ENCODE measurements at places on chromosomes 11 and 22.

DNA sequence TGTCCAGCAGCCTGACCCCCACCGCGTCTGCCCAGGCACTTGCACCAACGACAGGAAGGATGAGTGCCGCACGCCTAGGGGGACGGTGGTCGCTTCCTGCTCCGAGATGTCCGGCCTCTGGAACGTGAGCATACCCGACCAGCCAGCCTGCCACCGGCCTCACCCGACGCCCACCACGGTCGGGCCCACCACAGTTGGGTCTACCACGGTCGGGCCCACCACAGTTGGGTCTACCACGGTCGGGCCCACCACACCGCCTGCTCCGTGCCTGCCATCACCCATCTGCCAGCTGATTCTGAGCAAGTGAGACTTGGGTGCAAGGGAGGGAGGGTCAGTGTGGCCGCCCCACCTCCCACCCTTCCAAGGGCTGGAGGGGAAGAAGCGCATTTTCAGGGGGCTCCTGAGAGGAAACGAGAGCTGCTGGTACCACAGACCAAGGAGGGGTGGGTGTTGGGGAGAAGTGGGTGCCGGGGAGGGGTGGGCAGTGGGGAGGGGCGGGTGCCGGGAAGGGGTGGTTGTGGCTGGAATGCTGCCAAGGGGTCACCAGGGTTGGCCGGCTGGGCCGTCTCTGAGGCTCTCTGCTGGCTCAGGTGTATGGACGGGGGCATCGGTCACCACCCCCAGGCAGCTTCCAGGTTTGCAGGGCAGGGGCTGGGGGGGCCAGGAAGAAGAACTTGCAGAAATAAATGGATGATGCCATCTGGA, 27.7 kb upstream of the MUC5B start:
- no peak for DNase-seq

- DNase-seq, result no peak
These were observed 475 bp downstream of the MAPK12 start for GRCh38 chr22:50260801-50261614.

- DNase-seq, result no peak
These were observed 41.0 kb upstream of the XKR3 start for GRCh38 chr22:16866167-16866566.

DNA sequence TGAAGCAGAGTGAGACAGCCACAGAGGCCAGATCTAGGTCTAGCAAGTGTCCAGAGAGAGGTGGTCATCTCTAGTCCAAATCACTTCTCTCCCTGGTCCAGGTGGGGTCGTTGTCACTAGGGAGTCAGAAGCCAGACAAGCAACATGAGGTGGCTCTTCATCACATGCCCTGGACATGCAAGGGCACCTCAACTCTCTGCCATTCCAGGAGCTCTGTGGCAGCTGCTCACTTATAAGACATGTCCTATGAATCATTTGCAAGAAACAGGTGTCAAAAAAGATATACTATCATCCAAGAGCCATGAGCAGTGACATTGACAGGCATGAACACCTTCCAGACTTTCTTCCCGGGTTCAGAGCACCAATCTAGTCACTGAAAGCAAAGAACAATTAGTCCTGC, 130.8 kb downstream of the GALNT18 start:
- DNase-seq, result no peak

- no peak for DNase-seq
These were observed 736.7 kb upstream of the ANO5 start for GRCh38 chr11:21456186-21456585.

GRCh38 chr11:20457934-20458680, 70.6 kb downstream of the PRMT3 start:
- no peak for DNase-seq

DNA sequence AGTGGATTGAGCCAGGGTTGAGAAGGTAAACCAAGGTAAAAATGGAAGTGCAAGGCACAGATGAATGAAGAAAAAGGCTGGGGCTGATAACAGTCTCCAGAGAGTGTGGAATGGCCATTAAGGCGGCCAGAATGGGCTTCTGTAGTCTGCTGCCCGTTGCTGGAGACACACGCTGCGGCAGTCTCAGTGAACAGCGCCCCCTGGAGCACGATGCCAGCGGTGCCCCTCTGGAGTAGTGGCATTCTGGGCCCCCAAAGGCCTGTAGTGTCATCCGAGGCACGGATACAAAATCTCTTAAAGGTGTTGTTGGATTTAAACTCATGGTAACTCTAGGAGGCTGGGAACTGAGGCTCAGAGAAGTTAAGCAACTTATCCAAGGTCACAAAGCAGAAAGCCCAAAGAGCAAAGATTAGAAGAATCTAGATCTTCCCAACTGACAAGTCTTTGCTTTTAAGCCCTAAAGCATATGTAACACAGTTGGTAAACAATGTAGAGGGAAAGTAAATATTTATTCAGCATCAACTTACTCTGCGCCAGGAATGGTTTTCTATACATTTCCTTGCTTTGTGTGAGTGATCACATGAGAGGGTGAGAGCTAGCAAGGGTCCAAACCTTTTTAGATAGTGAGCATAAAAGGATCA, 18.2 kb downstream of the KCNJ1 start:
- DNase-seq, result no peak

- DNase-seq, result no peak
These were observed 14.9 kb downstream of the TMEM121B start for GRCh38 chr22:17106161-17106784.

GRCh38 chr11:128711136-128711535, 17.3 kb downstream of the FLI1 start:
- DNase-seq, result no peak

DNA sequence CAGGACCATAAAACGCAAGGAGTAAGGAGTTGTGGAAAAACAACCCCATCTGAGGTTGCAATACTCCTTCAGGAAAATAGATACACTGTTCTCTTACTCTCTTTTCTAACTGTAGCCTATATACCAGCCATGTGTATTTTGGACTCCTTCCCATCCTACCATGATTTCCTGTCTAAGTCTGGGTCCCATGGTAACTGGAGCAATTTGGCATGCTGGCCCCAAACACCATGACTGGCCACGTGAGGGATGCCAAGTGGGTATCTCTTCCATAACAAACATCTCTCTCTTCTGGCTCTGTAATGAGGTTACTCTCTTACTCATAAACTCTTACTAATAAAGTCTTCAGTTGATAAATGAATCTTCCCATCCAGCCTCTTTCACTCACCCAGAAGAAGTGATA, 26.5 kb downstream of the ABTB2 start:
- no peak for DNase-seq

- no peak for DNase-seq
These were observed 114.5 kb downstream of the FEZ1 start for GRCh38 chr11:125381499-125382044.

DNA sequence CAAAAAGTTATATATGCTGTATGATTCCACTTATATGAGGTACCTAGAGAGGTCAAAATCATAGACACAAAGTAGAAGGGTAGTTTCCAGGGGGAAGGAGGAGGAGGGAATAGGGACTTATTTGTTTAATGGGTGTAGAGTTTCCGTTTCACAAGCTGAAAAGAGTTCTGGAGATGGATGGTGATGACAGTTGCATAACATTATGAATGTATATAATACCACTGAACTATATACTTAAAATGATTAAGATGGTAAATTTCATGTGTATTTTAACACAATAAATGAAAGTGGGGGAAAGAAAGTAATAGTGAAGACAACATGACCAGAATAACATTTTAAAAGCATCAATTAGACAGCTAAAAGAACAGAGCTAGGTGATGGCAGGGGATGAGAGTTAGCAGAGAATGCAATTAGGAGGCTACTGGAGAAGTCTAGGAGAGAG, 51.2 kb downstream of the MRTFA start:
- DNase-seq, result no peak

- no peak for DNase-seq
These were observed 11.2 kb upstream of the MUC6 start for GRCh38 chr11:1047595-1048156.

DNA sequence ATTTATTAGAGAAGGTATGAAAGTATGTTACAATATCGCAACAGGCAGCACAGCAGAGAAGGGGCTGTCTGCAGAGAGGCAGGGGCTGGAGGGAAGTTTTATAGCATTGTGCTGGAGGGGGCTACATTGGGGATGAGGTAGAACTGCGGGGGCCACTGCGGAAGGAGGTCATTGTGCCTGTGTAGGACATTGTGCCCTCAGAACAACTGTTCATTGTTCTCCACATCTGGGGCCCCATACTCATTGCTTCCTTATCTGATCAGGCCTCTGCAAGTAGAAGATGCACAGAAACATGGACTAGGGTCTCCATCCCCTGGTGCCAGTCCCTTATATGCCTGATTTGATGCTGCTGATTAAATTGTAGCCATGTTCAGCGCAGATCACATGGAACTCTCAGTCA, 12.1 kb downstream of the NADSYN1 start:
- DNase-seq, result no peak

DNA sequence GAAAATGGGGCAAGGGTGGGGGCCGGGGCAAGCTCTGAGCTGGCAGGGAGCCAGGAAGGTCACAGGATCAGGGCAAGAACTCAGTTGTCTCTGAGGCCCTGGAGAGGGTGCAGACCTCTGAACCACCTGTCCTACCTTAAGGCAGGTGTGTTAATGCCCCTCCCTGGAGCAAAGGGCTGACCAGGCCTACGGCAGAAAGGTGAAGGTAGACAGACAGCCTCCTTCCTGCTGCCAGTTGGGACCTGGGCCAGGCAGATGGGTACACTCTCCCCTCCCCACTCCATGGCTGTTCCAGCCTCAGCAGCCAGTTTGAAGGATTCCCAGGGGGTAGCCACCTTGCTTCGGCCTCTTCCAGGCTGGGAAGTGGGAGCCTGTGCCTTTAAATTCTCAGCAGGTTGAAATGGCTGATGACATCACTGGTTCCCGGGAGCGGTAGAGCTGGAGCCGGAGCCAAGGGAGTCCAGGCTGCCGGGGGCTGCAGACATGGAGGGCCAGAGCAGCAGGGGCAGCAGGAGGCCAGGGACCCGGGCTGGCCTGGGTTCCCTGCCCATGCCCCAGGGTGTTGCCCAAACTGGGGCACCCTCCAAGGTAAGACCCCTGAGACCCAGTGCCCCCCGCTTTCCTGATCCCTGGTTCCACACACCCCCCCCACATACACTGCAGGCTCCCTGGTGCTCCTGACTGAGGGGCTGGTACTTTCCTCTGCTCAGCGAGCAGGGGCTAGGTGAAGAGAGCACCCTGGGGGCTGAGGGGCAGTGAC, at the start of gene INPP5J:
TSS of gene INPP5J (plus strand) at position 435 of the 760 bp plus-strand sequence. CDS start at position 484, 49 bp downstream.
- DNase-seq, result no peak

GRCh38 chr11:72030472-72031045, 31.9 kb downstream of the IL18BP start:
- DNase-seq, result no peak

DNA sequence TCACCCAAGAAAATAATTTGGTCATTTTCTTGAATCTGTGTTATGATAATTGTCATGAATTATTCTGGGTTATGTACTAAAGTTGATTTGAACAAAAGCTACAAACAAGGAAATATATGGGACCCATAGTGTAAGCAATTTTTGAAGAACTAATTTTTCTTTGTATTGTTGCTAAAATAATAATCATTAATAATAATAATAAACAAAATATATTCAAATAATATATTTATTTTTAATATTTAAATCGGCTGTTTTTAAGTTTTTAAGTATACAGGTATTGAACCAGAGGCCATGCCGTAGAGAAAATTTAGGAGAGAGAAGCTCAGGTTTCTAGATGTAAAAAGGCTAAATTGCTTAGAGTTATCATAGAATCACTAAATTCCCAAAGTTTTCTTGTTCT, 747.3 kb downstream of the LUZP2 start:
- DNase-seq, result no peak

DNA sequence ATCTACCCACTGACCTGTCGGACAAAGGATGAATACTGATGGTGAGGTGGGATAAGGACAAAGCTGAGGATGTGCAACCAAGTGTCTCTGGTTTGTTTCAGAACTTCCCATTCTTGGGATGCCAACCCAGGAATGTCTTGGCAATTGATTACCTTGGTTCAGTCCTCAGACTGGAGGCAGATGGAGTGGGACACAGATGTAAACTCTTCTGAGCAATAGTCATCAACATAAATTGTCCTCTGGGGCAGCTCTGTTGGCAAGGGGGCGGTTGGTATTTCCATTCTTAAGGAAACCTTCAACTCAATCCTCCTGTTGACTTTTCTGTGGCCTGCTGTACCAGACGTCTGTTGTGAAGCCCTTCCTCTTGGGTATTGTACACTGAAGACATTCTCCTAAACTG, 6.8 kb downstream of the ABTB2 start:
- no peak for DNase-seq

GRCh38 chr11:121153472-121153871, 52.4 kb downstream of the TECTA start:
- DNase-seq, result no peak

- no peak for DNase-seq
These were observed 9.7 kb upstream of the IL10RA start for GRCh38 chr11:117976445-117976844.

DNA sequence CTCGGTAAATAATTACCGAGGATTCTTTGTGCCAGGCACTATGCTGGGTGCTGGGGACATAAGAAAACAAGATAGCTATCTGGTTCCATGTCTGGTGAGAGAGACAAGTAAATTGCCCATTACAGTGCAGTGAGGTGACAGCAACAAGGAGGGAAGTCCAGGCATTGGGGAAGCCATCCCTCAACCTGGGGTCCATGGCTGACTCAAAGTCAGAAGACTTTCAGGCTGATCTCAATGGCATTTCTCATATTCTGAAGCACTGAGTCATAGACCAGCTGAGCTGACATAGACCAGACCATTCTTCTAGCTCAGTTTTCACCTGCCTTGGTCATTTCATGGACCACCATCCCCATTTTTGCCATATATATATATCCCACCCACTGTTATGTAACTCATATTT, 158.8 kb downstream of the TTC17 start:
- DNase-seq, result no peak

DNA sequence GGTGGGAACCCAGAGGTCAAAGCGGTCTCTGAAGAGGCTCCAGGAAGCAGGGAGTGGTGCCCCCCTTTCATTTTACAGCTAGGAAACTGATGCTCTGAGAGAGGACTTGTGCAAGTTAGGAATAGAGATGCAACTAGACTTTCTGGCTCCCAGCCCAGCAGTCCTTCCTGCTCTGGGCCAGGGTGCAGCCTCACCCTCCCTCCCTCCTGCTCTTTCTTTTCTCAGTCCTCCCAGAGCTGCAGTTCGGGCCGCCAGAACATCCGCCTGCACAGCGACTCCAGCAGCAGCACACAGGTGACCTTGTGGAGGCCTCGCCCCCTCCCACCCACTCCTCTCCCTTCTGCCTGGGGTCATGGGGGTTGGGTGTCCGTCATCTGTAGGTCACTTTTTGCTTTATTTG, 51.5 kb downstream of the LHFPL7 start:
- no peak for DNase-seq

DNA sequence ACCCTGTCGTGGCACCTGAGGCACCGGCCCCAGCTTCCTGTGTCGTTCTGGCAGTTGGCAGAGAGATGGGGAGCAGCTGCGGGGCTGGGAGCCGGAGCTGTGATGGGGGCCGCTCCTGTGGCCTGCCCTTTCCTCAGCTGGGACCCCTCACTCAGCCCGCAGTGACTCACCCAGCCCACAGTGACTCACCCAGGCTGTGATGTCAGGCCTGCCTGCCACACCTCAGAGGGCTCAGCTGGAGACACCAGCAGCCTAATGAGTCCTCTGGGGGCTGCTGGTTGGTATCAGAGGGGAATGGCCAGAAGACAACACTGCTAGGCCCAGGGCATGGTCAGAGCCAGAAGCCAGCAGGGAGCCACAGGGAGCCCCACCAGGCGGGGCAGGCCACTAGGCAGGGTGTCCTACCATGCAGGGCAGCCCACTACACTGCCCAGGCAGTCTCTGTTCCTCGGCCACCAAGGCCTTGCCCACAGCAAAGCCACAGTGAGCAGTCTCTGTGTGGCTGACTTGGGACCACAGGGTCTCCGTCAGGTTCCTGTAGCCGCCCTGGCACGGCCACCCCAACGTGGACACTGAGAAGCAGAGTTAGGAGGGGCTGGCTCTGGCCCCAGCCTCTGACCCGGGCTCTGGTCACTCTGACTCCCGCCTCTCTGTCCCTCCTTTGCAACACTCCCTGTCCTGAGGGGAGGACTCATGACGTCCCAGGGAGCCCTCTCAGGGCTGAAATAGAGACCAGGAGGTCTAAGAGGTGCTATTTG, 4.2 kb upstream of the FXYD2 start:
- no peak for DNase-seq
